ENCODE measurements at places on chromosomes 11 and 22.

- DNase-seq = no peak
Observed at GRCh38 chr22:30869667-30870395, 98.7 kb downstream of the MORC2 start.

DNA sequence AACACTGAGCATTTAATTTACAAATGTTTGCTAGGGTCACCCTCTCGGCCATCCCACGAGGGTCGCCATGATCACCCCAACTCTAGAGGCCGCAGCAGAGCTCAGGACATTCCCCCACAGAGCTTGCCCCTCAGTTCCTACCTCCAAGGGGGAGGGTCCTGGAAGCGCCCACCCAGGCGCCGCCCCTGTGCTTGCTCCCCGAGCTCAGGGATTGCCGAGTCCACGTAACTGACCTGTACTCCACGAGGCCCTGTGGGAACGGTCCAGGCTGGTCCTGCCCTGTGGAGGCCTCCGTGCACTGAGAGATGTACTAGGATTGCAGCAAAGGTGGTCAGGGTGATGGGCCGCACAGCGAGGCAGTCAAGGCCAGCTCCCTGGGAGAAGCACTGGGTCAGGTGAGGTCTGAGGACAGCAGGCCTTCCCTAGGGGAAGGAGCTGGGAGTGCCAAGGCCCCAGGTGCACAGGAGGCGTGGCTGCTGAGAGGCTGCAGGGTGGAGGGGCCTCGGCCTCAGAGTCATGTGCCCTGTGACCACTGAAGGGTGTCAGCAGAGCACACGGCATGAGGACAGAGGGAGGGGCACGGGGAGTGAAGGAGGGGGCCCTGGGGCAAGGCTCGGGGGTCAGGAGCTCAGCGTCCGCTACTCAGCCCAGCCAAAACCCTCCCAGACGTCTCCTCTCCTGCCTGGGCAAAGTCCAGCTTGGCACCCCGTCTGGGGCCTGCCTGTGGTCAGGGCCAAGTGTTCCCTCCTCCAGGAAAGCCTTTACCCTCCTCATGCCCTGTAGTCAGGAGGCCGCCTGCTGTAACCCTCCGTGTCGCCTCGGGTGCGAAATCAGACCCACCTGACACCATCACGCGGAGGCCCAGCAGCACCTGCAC is 2.4 kb upstream of the MIOX start:
- DNase-seq = no peak

DNA sequence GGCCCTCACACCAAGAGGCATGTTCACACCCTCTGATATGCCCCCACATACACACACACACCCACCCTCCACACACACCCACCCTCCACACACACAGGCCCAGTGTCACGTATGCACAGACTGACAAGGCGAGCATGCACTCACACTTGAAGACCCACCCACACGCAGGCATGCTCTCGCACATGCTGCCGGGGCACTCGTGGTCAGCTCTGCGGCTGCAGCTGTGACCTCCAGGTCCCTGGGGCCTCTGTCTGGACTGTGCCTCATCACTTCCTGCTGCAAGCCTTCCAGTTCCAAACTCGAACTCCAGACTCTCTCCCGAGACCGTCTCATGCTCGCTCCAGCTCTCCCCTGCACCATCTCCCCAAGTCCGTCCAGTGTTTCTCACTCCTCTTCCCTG is 9.5 kb downstream of the DCHS1 start:
- DNase-seq = no peak

DNA sequence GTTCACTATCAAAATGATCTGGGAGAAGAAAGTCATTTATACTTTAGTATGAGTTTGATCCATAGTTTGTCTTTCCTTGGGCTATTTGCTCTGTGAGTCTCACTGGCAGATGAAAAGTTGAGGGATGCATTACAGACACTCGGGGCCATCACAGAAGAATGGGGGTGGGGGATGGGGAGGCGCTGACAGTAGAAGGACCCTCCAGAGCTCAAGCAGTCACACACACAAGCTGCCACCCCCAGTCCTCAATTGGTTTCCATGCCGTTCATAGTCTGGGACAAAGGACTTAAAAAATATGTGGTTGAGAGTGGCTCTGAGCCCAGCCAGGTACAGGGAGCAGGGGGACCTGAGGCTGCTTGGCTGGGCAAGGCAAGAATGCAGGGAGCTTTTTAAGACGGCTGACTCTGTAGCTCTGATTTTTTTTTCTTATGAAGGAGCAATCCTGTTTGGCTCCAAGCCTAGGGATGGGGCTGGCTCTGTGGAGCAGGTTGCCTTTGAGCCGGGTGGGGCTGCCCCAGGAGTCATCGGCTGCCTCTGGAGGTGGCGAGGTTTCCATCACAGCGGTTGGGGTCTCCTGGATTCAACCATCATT is 13.3 kb upstream of the ANO1 start:
- DNase-seq = no peak

DNA sequence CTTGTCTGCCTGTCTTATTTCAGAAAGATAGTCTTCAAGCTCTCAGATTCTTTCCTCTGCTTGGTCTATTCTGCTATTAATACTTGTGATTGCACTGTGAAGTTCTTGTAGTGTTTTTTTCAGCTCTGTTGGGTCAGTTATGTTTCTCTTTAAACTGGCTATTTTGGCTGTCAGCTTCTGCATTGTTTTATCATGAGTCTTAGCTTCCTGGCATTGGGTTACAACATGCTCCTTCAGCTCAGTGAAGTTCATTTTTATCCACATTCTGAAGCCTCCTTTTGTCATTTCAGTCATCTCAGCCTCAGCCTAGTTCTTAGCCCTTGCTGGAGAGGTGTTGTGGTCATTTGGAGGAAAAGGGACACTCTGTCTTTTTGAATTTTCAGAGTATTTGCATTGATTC is 15.5 kb upstream of the DEPDC7 start:
- no peak for DNase-seq

DNA sequence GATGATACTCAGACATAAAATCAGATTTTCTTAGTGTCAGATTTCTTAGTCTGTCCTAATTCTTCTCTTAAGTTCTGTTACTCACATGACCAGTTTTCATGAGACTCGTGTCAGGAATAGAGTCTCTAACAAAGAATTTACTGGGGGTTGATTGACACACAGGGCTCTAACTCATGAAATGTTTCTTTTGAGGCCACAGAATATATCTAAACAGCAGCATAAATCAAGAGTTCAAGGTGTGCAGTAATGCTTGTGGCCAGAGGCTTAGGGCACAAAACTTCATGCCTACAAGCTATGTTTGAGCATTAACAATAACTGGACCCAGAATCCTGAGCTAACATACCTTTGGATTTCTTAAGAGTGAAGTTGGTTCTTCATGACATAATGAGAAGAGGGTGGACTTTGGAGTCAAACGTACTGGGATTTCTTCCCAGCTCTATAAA is 237.2 kb downstream of the DDX10 start:
- DNase-seq = no peak

DNA sequence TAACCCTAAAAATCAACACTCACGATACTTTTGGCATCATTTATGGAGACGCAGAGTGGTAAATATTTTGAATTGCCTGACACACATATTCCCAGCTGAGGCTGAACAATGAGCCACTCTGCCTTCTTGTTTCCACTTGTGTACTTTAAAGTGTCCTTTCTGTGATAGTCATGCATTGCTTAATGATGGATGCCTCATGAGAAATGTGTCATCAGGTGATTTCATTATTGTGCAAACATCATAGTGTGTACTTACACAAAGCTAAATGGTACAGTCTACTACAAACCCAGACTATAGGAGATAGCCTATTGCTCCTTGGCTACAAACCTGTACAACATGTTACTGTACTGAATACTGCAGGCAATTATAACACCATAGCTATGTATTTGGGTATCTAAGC is 44.2 kb downstream of the MRE11 start:
- DNase-seq = peak; percentile 19

DNA sequence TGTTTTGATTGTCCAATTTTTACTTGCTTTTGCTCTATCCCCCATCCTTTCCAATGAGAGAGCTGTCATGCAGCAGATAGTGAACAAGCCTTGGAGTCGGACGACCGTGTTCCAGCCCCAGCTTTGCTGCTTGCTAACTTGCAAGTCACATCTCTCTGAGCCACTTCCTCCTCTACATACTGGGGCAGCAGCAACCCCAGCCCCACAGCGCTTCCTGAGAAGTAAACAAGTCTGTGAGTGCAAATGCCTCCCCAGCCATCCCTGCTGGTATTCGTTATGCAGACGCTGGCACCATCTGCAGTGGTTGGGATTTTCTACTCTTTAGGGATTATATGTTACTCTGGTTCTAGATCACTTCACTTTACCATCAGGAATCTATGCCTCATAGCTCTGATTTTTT is 35.0 kb downstream of the TPBGL start:
- DNase-seq = peak; percentile 76

- no peak for DNase-seq
Observed at GRCh38 chr22:43176090-43176489, 10.8 kb downstream of the TTLL12 start.

- DNase-seq = no peak
Observed at GRCh38 chr11:992577-992976, 43.9 kb downstream of the MUC6 start.

- DNase-seq = no peak
Observed at GRCh38 chr22:46892866-46893265, 130.4 kb downstream of the TBC1D22A start.

DNA sequence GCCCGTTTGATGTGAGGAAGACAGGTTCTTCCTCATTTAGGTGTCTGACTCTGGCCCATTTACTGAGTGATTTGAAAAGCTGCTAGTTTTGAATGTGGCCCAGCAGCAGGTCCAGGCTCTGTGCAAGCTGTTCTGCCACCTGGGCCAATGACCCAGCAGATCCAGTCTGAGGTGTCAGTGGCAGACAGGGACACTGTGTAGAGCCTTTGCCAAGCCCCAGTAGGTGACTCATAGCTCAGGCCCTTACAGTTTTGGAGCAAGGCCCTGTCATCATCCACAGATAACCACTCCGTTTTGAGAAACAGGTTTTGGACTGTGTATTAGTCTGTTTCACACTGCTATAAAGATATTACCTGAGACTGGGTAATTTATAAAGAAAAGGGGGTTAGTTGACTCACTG is 23.9 kb downstream of the TSPAN32 start:
- no peak for DNase-seq

GRCh38 chr11:41384329-41384728 is 75.1 kb downstream of the LRRC4C start:
- no peak for DNase-seq

DNA sequence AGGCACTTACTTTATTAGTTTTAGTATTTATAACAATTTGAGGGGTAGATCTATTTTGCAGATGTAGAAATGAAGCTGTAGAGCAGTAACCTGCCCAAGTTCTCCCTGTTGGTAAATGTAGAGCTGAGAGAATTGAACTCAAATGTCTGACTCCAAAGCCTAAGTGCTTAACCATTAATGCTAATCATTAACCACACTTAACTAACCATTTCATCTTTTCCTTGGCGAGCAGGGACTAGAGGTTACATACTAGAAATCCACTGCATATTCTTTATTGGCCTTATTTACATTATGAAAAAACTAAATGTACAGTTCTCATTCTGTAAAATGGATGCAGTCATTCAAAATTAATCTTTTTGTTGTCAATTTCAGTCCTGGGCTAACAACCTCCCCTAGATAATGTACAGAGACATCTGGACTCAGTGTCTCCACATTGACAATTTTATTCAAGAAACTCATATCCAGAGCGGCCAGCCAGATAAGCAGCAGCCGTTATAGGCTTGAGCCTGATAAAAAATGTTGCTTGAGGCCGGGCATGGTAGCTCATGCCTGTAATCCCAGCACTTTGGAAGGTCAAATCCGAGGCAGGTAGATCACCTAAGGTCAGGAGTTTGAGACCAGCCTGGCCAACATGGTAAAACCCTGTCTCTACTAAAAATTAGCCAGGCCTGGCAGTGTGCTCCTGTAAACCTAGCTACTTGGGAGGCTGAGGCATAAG is 76.7 kb upstream of the PICALM start:
- no peak for DNase-seq

- DNase-seq = no peak
Observed at GRCh38 chr11:73940801-73941570, 9.8 kb upstream of the DNAJB13 start.

GRCh38 chr11:88494848-88495247 is 157.3 kb upstream of the CTSC start:
- DNase-seq = no peak

DNA sequence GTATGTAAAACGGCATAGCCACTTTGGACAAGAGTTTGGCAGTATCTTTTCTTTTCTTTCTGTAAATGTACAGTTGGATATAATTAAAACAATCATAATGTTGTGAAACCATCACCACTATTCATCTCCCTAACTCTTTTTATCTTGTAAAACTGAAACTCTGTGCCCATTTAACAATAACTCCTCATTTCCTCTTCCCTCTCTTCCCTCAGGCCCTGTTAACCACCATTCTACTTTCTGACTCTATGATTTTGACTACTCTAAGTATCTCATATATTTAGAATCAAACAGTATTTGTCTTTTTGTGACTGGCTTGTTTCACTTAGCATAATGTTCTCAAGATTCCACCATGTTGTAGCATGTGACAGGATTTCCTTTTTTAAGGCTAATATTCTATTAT is 10.2 kb downstream of the SCUBE2 start:
- no peak for DNase-seq

GRCh38 chr22:44365832-44366231 is 53.1 kb upstream of the SHISAL1 start:
- DNase-seq = no peak

DNA sequence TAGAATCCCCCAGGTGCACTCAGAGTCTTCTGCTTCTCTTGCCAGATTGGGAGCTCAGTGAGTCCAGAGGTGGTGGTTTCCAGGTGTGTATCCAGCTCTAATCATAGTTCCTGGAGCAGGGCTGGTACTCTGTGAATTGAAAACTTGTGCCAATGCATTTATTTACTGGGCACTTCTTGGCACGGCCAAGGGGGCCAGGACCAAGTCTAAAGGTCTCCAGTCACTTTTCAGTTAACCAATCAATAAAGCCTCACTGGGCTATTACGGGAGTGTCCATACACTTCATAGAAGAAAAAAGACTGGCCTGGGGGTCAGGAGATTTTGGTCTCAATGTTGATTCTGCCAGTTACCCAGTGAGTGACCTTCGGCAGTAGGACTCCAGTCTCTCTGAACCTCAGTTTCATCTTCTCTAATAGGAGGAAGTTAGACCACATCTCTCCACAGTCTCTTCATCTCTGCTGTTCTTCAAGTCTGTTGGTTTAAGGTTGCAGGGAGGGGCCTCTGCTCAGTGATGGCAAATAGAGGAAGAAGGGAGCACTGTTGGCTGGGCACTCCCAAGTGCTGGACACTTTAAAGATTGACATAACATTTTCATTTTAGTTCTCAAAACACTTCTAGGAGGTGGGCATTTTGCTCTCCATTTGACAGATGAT is 188.5 kb upstream of the E2F8 start:
- DNase-seq = no peak

- peak; percentile 12 for DNase-seq
Observed at GRCh38 chr11:100932474-100933100, 197.0 kb downstream of the PGR start.

DNA sequence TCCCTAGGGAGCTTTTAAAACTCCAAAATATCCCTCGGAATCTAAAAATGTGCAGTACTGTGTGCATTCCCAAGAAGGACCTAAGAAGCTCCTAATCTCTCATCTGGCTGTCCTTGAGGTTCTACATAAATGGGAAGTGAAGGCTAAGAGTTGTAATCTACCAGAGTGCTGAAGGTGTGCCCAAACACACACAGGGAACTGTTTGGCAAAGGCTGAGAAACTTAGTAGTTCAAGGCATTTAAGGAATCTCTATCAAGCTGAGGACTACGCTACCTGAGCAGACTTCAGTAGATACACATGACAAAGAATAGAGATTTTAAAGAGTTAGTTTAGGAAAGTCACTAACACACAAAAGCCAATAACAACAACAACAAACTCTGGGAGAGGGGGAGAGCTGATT is 71.1 kb downstream of the TTC28 start:
- DNase-seq = no peak

GRCh38 chr22:46596819-46597218 is 23.4 kb upstream of the GRAMD4 start:
- DNase-seq = peak; percentile 85

GRCh38 chr22:27988704-27989103 is 69.6 kb upstream of the PITPNB start:
- no peak for DNase-seq
